ENCODE measurements at places on chromosomes 5 and 9. TPM values are rescaled to one million over a fixed set of nuclear protein-coding genes. Genes with fewer than 3 reads are reported as not detected.
A peak's percentile ranks its signal among the peaks of the same experiment; 100 is the strongest.

- no peak for DNase-seq
These were observed 70.4 kb downstream of the NFIB start for GRCh38 chr9:14243514-14244042.

Gene SPOCK1
- 3.7 TPM for total RNA-seq

DNA sequence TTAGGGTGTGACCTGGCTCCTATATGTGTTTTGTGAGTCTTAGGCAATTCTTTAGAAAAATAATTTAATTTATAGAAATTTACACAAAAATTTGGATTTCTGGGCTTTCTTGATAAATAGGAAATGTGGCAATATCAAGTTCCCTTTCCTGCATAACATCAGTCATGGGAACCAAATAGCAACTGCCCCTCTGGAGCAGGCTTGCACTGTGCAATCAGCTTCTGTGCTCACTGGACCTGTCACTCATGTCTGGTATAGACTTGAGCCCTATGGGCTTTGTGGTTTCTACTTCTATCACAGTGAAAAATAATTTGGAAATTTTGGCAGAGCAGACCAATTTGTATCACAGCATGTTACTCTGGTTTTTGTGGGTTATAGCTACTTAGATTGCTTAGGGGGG lies 131.7 kb downstream of the ADGRV1 start:
- DNase-seq, result no peak

Gene MED27
- 31.0 TPM for total RNA-seq

- DNase-seq, result peak; percentile 81
These were observed 173.4 kb downstream of the NR3C1 start for GRCh38 chr5:143229896-143230675.

Gene GABRA6
- not detected for total RNA-seq

DNA sequence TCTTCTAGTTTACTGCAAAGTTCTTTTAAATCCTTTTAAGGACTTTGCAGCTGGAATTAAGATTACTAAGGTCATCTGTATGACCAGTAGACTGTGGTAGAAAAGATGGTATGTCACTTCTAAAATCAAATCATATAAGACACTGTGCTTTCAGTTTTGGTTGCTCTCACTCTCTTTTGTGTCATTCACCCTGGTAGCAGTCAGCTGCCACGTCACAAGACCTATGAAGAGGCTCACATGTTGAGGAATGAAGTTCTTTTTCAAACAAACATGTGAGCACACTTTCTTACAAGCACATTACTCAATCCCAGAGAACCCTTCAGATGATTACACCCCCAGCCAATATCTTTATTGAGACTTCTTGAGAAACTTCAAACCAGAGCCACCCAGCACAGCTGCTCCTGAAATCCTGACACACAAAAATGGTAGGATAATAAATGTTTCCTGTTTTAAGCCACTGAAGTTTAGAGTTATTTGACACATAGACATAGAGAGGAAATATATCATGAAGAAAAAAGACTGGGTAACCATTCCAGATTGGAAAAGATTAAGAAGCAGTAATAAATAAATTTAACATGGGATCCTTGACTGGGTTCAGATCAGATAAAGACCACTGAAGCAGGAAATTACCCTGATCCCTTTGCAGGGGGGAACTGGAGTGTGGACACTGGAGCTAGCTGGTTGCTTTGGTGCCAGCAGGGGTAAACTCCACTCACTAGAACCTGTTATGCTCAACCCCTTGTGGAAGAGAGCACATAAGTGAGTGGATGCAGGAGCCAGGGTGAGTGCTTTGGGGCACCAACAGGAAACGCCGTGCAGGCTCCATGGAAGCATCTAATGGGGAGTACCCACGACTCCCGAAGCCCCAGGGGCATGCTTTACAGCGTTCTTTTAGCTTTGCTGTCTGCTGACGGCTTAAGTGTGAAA lies 64.1 kb downstream of the SLCO4C1 start:
- no peak for DNase-seq

Measured in thymus (tissue), 14 donors.